Stimulated activated CD8-positive, alpha-beta memory T cell treated with anti-CD3 and anti-CD28 coated beads, Interleukin-4, amount 100 ng/mL, for 48 hours (primary cell): ENCODE measurements at places on chromosomes 4 and X.

DNA sequence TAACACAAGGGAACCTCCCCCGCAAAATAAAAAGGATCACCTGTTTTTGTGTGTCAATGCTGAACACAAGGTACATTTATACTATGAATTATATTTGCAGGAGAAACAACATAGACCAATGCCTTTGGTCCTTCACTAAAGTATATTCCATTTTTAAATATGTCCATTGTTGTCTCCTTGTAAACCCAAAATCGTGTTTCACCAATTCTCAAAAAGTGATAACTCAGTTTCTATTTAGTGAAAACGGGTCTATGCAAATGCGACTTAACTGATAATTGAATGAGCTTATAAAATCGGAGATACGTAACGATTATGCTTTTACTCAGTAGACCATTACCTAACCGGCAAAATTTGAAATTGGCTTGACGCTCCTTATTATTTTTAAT, 2.1 kb downstream of the BRWD3 start:
- DNase-seq = no peak

DNA sequence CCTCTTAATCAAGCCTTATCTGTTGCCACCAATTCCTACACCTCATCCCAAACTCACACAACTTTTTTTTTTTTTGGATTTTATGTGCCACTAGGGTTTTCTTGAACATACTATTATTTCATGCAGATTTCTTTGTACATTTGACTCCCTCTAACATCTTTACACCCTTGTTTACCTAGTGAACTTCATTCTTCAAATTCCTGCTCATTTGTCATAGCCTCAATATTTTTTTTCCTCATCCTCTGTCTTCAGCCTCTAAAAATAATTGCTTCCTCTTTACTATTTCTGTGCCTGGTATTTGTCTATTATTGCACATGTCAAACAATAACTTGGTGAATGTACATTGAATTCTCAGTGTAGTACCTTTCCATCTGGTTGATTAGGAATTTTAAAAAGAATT, 22.0 kb downstream of the NBDY start:
- DNase-seq = no peak

DNA sequence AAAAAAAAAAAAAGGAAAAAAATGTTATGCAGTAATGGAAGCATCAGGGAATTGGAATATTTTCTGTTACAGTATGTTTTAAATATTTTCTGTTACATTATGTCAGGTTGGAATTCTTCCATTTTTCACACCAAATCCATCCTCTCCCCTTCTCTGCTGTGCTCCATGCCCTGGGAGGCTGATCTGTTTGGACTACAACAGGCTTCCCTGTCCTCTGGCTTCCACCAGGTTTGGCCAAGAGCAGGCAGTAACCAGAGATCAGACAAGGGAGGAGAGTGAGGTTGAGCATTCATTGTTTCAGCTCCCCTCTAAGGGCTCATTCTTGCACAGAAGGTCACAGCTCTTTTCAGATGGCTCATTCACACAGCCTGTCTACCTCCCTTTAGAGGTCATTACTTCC, 11.7 kb upstream of the TMEM184C start:
- no peak for DNase-seq

GRCh38 chr4:152032722-152033131, 271.9 kb upstream of the GATB start:
- no peak for DNase-seq

DNA sequence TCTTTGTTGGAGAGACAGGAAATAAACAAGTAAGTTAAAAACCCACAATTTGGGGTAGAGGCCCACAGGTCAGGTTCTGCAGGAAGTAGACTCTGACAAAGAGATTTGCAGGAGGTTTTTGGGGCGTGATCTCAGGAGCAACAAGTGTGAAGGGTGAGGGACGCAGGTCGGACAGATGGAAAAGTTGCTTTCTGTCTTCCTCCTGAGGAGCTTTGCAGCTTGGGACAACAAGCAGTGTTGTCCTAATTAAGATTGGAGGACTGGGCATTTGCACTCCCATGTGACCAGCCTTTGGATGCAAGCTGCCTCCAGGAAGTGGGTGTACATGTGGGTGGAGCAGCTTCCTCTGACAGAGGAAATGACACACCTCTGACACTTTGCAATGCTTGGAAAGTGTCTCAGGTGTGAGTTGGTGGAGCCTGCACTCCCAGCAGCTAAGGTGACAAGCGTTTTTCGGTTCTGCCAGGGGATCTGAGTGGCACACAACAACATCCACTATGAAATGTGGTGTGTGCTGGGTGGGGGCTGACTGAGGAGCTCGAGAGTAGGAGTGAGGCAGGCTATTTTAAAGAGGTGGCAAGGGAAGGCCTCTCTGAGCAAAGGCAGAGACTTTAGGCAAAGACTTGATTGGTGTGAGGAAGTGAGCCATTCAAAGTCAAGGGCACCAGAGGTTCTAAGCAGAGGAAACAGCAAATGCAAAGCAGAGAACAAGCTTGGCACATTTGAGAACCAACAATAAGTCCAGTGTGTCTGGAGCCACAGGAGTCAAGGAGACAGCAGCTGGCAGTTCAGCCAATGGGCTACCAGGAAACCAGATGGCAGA, 339.8 kb upstream of the GATB start:
- DNase-seq = peak; percentile 76
